ENCODE measurements at places on chromosomes 3 and 15.
A peak's percentile ranks its signal among the peaks of the same experiment; 100 is the strongest.

- DNase-seq = peak; percentile 89
Measured at GRCh38 chr3:139677388-139678155, at the start of gene NMNAT3. Gene NMNAT3 (minus strand): TSS chr3:139677972. CDS start chr3:139627724, 50,248 bp downstream.

GRCh38 chr3:37093481-37093880 lies 80.9 kb downstream of the LRRFIP2 start:
- DNase-seq = no peak

- DNase-seq = no peak
Measured at GRCh38 chr15:26007151-26007550, 144.0 kb upstream of the ATP10A start.

- no peak for DNase-seq
Measured at GRCh38 chr3:142120707-142121106, 28.6 kb downstream of the TFDP2 start.

- no peak for DNase-seq
Measured at GRCh38 chr15:52789008-52789600, 1.0 kb downstream of the ONECUT1 start.

GRCh38 chr3:149313542-149313941 lies 19.9 kb downstream of the TM4SF18 start:
- no peak for DNase-seq

DNA sequence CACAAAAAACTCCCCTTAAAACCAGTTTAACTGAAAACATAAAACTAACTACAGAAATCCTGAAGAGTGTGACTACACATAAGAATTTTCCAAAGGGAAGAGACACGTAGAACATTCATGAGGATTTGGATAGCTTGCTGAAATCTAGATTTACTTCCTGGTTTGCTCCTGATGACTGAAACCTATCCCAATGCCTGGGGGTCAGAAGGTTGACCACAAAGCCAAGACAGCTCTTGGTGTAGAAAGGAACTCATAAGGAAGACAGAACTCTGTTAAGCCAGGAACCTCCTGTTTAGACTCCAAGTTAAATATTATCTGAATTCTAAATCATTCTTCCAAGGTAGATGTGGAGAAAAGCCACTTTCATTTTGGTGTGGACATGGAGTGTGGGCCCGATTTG lies 92.8 kb downstream of the TFG start:
- no peak for DNase-seq

DNA sequence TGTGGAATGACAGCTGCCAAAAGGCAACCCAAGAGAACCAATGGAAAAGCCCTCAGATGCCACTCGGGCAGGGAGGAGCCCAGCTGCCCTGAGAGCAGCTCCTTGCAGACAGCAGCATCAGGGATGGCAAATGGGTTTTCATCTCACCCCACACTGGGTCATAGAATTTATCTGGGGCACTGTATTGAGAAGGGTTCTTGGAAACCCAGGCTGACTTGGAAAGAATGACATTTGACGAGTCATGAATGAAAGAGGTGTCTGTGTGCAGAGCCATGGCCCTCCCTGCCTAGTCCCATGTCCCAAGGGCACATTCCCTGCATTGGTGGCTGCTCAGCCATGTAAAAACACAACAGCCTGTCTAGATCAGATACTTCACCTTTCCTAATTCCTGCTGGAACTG lies 157.9 kb upstream of the BHLHE40 start:
- DNase-seq = no peak

DNA sequence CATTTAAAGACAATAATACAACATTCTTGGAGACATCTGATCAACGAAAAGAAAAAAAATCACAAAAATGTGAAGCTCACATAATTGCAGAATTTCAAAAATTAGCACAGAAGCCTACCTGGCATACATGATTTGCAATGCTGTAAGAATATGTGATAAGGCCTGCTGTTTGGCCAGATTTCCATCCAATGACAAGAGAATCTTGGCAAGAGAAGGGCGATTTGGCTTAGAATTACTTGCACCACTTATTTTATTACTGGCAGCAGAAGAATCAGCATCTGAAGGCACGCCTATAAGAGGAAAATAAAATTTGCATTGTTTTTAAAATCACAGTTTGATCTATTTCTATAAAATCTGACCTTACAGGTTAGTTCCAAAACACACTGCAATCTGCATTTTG lies 70.3 kb upstream of the OCA2 start:
- DNase-seq = no peak

- no peak for DNase-seq
Measured at GRCh38 chr15:80953001-80953952, 36.3 kb downstream of the MESD start.

DNA sequence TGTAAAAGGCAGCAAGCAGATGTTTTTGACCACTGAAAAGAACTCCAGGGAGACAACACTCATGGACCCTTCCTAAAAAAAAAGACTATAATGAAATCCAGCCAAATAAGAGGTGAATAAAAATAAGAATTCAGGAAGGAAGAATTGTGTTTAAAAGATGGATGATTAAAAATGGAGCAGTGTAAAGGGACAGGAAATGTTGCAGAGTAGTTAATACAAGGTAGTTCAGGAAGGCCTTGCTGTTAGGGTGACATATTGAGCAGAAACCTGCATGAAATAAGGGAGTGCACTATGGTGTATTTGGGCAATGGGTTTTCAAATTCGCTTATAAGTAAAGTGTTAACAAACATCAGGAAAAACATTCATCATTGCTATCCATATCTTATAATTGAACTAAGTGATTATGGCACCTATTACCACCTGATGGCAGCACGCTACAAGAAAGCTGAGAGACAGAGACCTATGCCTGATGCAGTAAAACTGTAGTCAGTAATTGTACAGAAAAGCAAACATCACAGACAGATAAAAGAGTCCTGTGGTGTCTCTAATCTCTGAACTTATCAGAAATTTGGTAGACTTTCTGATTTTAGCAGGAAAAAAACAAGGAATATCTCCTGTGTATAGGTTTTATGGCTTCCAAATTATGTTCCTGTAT lies 5.8 kb upstream of the DBR1 start:
- peak; percentile 53 for DNase-seq

DNA sequence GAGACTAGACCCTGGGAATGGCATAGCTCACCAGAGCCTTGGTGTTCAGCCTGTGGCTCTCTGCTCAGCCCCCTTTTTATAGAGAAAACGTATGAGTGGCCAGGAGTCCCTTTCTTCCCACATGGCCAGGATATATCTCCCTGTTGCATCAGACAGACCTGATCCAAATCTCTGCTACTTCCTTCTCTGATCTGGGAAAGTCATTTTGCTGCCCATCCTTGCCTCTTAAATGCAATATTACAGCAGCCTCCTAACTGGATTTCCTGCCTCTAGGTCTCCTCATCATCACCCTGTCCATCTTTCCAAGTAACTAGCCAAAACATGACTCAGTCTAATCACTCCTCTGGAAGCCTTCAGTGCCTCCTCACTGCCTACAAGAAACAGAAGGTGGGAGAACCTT lies 42.9 kb downstream of the CTDSPL start:
- no peak for DNase-seq

DNA sequence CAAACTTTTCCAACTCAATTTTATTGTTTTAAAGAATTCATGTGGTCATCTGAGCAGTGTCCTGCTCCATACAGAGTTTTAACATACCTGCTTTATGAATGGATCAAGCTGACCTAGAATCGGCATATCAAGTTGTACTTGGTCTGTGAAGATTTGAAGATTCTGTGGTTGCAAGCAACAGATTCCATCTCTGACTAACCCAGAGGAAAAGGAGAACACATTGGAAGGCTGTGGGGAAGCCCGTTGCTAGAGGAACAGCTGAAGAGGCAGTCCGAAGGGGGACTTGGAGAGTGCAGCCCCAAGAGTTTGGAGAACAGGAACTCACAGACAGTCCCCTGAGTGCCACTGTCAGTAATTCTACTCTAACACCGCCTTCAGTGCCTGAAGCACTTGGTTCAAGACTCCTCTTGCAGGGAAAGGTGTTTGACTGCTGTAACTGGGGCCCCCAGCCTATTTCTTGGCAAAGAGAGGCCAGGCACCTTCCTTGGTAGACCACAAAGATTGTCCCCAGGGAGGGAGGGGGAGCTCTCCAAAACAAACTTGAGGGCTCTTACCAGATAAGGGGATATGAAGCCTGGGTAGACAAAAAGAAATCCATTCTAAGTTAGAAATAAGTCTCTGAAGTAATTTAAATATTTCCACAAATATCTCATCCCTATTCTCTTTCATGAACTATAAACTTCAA lies 88.8 kb downstream of the LARS2 start:
- no peak for DNase-seq
